Activated T-helper 9 cell treated with anti-CD3 and anti-CD28 coated beads, Interleukin-2, amount 50 U/mL, for 16 hours (primary cell): ENCODE measurements at places on chromosomes 3 and 15.

GRCh38 chr3:38565339-38566214 lies 69.4 kb downstream of the EXOG start:
- DNase-seq, result no peak

DNA sequence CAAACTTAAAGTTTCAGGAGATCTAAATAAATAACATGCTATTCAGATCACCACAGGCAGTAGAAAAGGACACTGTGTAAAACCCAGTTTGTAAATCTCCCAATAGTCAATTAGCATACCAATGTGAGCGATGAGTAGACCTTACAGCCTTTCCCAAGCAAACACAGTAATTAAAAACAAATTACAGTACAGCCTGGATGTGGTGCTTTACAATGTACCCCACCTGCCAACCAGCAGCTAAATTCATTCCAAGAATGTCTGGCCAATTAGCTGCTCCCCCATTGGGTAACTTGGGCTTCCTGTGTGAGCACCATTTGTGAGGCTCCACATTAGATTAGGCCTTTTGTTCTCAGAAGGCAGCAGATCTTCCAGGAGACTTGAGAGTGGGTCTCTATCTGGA lies 635.0 kb downstream of the TBL1XR1 start:
- DNase-seq, result no peak

DNA sequence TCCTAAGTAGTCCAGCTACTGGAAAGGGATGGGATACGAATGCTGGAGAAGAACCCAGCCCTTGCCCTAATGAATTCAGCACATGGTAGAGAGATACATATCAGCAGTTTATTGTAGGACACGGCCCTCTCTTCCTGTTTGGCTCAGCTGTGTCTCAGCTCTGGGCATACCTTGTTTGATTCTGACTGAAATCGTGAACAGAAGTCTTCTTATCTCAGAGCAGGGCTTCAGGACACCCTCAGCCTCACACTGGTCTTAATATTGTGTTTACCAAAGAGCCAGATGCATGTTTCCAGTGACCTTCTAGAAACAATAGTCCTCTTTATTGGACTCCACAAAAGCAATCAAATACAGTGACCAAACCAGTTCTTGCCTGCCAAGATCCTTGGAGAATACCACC lies 54.7 kb downstream of the FAM174B start:
- no peak for DNase-seq

DNA sequence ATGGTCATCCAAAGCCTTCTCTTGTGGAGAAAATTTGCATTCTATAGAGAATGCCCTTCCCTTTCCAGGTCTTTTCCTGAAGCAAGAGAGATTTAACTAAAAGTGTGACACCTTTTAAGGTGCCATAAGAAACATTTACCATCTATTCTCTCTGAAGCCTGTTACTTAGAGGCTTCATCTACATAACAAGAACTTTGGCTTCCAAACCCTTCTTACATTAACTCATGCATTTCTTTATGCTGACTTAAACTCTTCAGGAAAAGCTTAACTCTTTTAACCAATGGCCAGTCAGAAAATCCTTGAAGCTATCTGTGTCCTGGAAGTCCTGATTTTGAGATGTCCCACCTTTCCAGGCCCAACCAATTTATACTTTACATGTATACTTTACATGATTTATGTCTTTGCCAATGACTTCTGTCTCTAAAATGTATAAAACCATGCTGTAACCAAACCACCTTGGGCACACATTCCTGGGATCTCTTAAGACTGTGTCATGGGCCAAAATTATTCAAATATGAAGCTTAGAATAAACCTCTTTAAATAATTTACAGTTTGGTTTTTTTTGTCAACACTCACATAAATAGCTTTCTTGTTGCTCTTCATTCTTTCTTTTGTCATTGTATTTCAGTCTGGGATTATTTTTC lies 472.6 kb upstream of the NECTIN3 start:
- no peak for DNase-seq

GRCh38 chr3:14210843-14211594 lies 32.4 kb downstream of the LSM3 start:
- DNase-seq, result no peak

DNA sequence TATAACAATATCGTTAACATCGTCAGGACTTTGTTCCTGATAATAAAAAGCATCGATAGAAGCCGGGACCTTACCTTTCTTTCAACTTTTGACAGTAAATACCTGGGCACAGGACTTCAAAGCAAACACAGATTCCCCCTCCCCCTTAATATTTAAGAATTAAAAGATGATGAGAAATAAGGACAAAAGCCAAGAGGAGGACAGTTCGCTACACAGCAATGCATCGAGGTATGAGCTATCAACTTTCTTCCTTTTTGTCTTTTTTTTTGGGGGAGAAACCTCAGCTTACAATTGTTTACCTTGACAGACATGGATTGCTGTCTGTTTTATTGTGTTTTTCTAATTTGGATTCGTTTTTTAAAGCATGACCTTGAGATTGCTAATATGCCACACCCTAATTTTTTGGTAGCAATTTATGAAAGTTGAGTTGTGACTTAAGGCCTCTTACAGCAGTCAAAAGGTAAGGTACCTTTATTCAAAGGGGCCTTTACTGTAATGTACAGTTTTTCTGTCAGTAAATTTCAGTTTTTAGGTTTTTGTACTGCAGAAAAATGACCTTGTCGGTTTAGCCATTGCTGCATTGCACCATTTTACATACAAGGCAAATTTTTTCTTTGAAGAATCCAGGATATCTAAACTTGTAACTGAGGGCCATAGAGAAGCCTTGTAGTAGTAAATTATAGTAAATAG lies 1.1 kb downstream of the CHD2 start:
- no peak for DNase-seq

DNA sequence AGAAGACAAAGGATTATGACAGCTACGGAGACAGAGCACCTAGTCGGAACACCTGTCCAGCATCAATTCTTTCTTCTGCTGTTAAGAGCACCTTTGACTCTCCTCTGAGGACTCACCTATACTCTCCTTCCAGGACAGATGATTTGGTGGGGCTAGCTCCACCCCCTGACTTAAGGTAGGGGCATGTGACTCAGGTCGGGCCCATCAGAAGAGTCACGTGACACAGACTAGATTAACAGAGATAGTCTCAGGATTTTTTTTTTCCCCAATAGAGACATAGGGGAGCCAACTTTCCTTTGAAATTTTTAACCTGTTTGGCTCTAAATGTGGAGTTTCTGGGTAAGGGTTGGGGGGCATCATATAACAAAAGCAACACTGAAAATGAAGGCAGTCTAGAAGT lies 11.4 kb upstream of the WNT5A start:
- DNase-seq, result no peak

GRCh38 chr3:193207290-193208273 lies 33.4 kb upstream of the PLAAT1 start:
- DNase-seq, result no peak

GRCh38 chr3:71121429-71122167 lies 461.9 kb downstream of the FOXP1 start:
- no peak for DNase-seq

GRCh38 chr3:87359826-87360225 lies 83.4 kb upstream of the POU1F1 start:
- DNase-seq, result no peak

DNA sequence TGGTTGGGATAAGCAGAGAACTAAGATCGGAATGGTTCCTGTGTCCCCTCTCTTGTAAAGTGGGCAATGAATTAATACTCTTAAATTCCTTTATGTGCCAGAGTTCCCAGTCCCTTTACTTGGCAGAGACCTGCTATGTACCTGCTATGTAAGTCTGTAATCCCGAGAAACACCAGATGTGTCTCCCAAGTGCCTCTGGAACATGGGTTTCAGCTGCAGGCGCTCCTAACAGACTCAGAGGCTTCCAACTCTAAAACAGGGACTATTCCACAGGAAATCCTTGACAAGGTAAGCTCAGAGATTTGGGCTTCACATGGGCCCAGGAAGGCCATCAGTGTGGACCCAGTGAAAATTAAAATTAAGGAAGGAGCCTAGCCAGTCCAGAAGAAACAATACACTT lies 117.7 kb upstream of the PLCL2 start:
- DNase-seq, result no peak

- DNase-seq, result no peak
These were observed 108.5 kb downstream of the ECT2 start for GRCh38 chr3:172859041-172859440.
